ENCODE measurements at places on chromosomes 11 and 22.

DNA sequence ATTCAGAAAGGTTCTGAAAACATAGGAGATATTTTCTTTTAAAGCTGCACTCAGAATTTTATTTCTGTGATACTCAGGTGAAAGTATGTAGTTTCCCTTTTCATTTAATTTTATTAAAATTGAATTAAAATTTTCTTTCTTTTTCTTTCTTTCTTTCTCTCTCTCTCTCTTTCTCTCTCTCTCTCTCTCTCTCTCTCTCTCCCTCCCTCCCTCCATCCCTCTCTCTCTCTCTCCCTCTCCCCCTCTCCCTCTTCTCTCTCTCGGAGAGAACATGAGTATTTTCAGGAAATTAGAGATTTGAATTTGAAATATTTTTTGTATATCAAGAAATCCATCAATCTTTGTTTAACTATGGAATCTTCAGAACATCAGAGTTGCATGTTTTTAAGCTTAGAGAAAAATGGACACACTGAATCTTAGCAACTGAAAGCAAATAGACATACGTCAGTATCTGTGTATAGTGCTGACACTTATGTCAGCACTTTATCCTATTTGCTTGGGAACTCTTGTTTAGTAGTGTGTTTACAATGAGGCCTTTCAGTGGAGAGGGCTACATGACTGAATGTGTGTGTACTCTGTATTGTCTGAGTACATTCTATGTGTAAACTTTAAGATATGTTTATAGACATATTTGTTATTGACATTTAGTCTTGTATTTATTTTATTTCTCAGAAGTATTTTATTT is 44.5 kb downstream of the PDE3B start:
- DNase-seq: no peak

DNA sequence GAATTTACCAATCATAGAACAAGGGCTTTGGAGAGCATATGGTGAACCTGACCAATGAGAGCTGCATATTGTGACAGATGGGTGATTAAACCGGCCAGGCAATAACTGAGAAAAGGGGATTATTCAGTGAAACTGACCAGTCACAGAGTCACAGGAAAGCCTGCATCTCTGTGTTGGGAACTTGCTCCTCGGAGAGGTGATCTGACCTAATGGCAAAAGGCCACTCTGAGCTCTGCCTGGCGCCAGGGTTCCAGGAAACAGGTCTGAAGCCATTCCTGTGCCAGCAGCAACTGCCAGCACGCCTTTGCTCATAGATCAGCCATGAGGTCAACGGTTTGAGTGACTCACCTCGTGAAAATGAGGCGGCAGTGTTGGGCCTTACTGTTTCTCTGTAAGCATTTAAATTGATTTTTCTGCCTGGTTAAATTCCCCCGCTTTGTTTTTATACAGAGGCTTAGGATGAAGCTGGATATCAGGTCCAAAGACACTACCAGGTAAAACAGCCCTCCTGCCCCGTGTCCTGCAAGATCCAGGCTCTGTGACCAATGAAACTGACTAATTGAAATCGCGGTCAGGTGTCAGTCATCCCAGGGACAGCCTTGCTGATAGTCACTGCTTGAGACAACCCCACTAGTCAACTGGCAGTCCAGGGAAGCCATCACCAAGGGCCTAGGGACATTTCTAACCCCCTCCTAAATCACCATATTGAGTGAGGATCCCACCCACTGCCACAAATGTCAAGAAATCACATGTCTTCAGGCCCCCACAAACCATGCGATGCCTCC is 35.8 kb upstream of the MYOD1 start:
- peak; percentile 42 for DNase-seq

- no peak for DNase-seq
Observed at GRCh38 chr22:49629586-49630447, 197.9 kb downstream of the BRD1 start.

DNA sequence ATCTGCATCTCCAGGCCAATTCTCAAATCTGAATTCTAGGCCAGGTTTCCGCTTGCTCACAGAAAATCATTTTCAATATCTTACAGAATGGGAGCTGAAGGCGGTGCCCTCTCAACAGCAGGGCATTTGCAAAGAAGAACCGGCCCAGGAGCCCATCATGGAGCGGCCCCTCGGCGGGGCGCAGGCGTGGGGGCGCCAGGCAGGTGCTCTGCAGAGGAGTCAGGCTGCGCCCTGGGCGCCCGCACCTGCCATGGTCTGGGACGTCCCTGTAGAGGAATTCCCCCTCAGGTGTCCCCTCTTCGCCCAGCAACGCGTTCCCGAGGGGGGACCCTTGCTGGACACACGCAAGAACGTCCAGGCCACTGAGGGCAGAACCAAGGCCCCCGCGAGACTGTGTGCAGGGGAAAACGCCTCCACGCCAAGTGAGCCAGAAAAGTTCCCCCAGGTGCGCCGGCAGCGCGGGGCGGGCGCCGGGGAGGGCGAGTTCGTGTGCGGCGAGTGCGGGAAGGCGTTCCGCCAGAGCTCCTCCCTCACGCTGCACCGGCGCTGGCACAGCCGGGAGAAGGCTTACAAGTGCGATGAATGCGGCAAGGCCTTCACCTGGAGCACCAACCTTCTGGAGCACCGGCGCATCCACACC is 11.5 kb downstream of the ZNF74 start:
- no peak for DNase-seq

GRCh38 chr11:20112291-20113148 is 47.8 kb downstream of the DBX1 start:
- DNase-seq: peak; percentile 98

- no peak for DNase-seq
Observed at GRCh38 chr11:99352642-99353041, 331.9 kb downstream of the CNTN5 start.

- DNase-seq: no peak
Observed at GRCh38 chr11:100072131-100072530, 615.0 kb upstream of the ARHGAP42 start.

- DNase-seq: peak; percentile 39
Observed at GRCh38 chr11:103086461-103086860, 5.5 kb downstream of the DCUN1D5 start.

DNA sequence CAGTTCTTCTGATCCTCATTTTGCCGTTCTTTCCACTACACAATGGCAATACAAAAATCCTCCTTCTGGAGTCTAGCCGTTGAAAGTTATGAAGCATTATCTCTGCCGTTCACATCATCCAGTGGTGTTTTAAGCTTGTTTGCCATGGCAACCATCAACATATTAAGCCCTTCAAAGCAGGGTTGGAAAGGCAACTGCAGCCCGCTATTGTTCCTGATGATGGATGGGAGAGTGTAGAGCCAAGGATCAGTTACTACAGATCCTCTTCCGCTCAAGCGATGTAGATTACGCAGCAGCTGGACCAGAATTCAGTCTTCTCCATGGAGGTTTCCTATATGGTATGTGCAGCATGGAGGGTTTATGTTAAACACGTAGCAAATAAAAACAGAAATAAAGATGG is 352.7 kb downstream of the NTM start:
- DNase-seq: no peak

GRCh38 chr11:69721745-69722144 is 17.9 kb upstream of the FGF19 start:
- DNase-seq: no peak

DNA sequence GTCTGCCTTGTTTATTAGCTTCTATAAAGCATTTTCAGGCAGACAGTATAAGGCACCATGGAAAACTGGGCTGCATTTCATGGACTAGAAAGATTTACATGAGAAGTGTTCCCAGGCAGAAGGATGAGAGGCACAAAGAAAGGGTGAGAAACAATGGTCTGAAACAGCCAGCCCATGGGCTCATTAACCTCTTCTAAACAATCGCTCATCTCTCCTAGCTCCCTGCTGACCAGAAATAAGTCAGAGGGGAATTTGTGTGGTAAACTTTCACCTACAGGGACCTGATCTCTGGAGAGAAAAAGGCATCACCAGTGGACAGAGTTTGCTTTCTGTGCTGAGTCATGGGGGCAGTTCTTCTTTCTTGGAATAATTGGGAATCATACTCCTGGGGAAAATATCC is 51.8 kb upstream of the KIRREL3 start:
- DNase-seq: no peak

- no peak for DNase-seq
Observed at GRCh38 chr11:43694477-43694876, 13.9 kb downstream of the HSD17B12 start.

DNA sequence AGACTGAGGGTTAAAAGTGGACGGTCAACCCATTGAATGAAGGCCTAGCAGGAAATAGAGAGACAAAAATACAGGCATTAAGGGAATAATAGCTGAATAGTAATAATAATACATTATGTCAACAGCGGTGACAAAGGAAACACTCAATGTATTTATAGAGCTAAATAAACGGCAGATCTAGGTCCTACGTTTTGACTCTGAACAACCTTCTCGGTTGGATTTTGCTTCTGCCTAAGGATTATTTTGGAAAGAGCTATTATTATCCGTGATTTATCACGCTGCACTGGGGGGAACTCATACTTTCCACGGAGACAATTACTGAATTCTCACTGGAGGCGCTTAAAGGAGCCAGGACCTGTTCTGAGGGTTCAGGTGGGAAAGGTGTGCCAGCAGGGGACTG is 118.2 kb upstream of the KIRREL3 start:
- DNase-seq: no peak

GRCh38 chr11:72519220-72519881 is 85.0 kb upstream of the CLPB start:
- DNase-seq: peak; percentile 17

GRCh38 chr11:1728931-1729691 is 21.3 kb downstream of the IFITM10 start:
- DNase-seq: no peak

- DNase-seq: no peak
Observed at GRCh38 chr22:50459496-50460140, 15.2 kb downstream of the SBF1 start.

DNA sequence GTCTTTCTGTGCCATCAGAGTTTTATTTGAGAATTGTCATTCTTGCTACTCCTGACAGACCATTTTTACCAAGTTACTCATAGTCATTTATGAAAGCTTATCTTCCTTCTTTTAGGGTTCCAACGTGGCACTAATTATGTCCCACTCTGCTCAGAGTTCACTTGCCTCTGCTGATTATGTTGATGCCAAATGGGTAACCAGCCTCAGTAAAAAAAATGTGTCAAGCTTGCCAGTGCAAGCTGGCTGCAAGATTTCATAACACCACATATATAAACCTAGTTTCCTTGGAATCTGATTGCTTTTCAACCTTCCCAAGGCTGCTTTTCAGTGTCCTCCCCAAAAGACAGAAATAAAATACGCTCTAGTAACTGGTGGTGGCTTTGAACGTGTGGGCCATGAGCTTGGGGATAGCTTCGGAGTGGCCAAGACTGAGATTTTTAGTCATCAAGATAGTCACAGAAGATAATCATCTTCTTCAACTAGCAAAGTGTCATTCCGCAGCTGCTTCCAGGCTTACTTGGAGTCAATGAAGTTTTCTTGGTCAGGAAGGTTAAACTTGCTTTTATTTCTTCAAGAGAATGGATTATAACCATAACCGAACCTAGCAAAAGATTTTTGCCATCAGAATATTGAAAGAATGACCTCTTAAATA is 29.5 kb upstream of the APOA1 start:
- DNase-seq: no peak

- no peak for DNase-seq
Observed at GRCh38 chr11:34146411-34146810, 41.0 kb downstream of the NAT10 start.

DNA sequence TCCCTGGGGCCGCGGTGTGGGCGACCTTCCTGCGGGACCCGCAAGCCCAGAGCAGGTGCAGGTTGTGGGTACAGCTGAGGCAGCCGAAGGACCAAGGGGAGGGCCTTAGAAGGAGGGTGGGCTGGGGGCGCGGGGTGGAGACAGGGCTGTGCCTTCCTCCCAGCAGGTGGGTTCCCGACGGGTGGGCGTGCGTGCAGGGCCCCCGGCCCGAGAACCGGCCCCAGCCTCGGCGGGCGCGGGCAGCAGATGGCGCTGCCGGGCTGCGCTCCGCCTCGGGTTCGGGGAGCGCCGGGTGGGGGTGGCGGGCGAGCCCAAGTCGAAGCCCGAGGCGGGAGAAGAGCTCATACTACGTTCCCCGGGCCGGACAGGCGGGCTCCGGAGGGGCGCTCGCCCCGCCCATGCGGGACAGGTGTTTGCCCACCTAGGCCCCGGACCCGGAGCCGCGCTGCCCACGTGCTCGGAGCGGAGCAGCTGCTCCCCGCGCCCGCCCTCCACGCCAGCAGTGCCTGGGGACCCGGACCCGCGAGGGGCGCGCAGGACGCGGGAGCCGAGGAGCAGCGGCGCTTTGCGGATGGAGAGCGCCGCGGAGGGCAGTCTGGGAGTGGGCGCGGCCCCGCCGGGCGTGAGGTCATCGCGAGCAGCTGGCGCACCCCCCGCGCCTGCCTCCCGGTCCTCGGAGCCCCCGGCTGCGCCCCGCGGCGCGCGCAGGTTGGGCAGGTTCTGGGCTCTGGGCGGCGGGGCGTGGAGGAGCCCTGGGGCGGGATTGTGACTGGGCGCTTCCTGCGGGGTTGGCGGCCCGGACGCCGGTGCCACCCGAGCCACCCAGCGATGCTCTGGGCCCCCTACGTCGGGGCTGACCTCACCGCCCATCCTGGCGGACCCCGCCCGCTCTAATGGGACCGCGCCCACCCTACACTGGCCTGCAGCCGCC is 25.3 kb downstream of the DUSP8 start:
- DNase-seq: peak; percentile 25

- DNase-seq: no peak
Observed at GRCh38 chr11:102453921-102454320, 1.4 kb upstream of the TMEM123 start.

DNA sequence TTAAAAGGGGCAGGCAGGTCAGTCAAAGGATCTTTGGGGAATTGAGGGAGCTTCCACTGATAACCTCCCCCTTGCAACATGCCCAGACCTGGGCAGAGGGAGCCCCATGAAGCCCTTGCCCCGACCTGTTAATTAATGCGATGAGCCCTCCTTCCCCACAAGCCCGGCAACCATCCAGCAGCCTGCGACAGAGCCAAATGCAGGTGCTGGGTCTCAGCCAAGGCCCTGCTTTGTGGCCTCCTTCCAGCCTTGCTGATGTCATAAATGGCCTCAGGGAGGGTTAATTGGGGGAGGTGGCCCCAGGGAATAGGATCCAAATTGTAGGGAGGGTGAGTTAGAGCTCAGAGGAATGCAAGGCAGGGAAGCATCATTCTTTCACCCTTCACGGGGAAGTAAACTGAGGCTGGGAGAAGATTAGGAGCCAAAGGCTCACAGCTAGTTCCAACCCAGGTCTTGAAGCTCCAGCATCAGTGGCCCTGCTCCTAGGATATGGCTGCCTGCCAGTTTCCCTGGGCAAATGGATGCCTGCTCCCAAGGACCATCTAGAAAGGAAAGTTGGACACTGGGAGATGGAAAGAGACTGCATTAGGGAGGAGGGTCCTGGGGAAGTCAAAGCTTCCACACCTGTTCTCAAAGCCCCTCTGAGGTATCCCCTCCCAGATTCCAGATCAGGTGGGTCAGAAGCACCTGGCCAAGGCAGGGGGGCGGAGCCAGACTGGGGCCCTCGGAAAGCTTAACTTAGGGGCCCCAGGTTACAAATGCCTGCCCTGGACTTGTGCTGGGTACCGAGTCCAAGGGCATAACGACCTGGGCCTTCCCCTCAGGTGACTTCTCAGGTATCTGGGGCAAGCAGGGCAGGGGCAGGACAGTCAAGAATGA is 34.1 kb downstream of the LMO1 start:
- DNase-seq: peak; percentile 5

- DNase-seq: no peak
Observed at GRCh38 chr11:3136546-3137455, 28.3 kb downstream of the OSBPL5 start.
